Omental fat pad (tissue), 4 donors: ENCODE measurements at places on chromosomes 5 and 9.

DNA sequence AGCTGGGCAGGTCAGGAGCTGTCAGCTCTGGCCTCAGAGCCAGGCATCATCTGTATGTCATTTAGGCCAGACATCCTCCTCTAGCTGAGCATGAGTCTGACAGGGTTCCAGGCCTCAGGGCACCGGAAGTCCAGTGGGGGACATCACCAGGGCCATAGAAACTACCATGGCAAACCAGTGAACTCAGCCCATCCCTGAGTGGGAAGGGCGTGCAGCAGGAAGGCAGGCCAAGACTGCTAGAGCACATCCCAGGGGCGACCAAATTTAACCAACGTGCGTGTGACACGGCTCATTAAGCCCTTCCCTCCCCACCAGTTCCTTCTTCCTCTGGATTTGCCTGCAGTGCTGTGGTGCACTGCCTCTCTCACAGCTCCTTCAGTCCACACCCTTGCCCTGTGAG, 75.9 kb downstream of the COL27A1 start:
- no peak for DNase-seq

DNA sequence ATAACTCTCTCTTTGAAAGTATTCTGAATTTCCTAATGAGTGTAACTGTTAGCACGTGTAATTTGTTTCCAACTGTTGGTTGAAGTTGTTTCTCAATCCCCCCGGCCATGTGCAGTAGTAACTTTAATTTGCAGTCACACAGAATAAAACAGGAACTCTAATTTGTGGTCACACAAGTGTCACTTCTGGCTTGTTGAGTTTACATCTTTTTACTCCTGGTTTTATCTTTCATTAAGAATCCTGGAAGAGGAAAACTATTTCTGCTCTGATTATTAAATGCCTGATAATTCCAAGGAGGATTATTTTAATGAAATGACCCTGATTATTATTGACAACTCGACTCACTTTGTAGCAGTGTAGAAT, 1.2 kb downstream of the SCAMP1 start:
- no peak for DNase-seq

DNA sequence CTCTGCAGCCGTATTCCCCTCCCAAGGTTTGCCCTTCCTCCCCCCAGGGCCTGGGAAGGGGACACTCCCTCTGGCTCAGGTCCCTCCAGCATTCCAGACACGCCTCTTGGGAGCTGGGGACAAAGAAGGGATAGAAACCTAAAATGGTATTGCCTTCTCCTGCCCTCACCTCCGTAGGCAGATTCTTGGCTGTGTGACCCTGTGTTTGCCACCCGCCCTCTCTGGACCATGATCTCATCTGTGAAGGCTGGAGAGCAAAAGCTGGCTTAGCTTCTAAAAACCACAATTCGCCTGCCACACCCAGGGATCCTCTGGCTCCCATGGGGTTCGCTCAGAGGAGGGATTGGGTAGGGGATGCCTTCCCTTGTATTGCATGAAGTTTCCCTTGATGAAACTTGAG, 7.7 kb downstream of the AQP3 start:
- no peak for DNase-seq

GRCh38 chr9:122190597-122191381, 31.1 kb downstream of the MORN5 start:
- no peak for DNase-seq

GRCh38 chr9:136997830-136998234, 1.5 kb upstream of the CLIC3 start:
- DNase-seq, result no peak

- DNase-seq, result no peak
Measured at GRCh38 chr5:154472871-154473580, 5.0 kb downstream of the HAND1 start.
